ENCODE measurements at places on chromosomes 16 and 17.

GRCh38 chr17:57938061-57938502 is 17.1 kb downstream of the CUEDC1 start:
- no peak for DNase-seq

GRCh38 chr16:74034862-74035261 is 261.8 kb upstream of the PSMD7 start:
- DNase-seq: peak; percentile 12

DNA sequence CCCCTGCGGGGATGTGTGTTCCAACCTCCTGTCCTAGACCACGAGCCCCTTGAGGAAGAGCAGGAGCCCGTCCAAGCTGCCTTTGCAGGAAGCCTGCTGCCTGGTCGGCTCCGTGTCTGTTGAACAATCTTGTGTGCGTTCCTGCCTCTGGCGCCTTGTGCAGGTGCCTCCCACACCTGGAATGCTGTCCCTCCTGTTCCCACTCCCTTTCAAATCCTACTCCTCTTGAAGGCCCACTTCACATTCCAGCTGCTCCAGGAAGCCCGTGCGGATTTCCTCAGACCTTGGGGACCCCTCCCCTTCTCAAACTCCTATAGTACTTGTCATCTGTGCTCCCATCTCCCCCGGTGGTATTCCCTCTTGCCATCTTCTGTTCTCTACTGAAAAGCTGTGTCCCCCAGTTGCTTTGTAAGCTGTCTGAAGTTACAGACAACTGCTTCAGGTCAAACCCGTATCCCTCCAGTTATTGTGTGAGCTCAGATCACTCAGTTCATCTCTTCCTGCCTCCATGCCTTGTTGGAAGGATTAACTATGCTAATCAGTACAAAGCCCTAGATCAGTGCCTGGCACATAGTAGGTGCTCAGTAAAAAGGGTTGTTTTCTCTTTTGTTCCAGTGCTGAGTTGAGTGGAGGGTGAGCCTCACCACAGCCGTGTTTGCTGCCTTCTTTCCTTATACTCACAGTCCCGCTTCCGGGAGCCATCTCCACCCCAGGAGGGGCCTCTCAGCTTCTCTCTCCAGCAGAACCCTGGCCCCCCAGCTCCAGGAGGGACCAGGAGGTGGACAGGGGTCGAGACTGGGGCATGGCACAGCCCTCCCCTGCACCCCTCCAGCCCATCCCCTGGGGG is 241.8 kb upstream of the CIBAR2 start:
- DNase-seq: no peak

DNA sequence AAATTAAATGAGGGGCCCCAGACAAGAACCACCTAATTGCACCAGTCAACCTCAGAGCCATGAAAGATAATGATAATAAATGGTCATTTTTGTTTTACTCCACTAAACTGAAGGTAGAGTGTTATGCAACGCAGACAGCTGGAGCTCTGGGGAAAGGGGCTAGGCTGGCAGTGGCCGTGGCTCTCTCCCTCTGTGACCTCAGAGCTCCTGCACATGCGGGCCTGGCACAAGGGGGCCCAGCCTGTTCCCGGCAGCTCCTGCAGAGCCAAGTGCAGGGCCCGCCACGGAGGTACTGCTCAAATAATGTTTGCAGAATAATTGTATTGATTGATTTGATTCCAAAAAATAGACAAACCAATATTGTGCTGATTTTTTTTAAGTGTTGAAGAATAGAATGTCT is 109.5 kb downstream of the SALL1 start:
- DNase-seq: no peak

DNA sequence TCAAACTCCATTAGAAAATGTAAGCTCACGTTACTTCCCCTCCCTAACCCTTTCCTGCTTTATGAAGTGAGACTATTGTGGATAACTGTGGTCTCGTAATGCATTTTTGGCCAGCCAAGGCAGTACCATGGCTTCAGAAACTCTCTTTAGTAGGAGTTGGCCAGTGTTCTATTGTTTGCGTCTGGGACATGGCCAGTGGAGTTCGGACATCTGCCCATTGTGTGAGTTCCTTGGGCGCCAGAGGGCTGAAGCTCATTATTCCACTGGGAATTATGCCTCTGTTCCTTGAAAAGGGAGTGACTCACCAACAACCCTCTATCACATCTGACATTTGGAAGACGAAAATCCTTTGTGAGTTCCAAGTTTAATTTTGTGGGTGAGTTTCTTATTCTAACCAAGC is 319.5 kb upstream of the SOX9 start:
- DNase-seq: no peak

DNA sequence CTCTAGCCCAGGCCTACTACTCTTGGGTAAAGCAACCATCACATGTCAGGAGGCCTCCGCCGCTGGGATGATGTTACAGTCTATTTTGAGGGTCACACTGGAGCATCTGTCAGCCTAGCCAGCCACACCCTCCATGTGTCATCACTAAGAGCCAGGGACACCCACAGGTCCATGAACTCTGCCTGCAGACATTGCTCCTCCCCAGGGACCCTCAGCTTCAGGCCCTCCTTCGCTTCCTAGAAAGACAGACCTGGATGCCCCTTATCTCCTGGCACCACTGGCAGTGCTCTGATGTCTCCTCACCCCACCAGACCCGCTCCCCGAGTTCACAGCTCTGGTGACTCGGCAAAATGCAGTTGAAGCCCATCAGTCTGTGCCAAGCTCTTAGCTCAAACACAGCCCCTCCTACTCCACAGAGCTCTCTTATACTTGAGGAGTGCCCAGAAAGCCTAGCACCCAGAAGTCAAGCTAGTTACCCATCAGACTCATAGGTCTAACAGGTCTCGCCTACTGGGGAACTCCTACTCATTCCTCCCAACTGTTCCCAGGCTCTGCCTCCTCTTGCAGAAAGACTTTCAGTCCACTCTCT is 5.9 kb downstream of the RANBP10 start:
- peak; percentile 93 for DNase-seq

DNA sequence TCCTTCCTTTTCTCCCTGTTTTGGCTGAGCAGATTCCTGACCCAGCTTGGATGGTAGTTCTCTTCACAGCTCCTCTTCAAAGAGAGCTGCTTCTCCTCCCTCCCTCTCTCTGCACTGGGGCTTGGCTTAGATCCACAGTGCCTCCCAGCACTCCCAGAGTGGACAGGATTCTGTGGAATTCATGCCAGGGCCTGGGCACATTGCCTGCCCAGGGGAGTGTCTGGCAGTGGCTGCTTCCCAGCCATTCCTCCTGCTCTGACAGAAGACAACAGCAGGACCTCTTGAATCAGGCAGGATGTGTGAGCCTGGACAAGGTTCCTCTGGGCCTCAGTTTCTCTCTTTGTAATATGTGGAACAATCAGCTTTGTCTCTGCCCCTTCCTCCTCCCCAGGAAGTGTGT is 4.5 kb upstream of the MMP28 start:
- no peak for DNase-seq

DNA sequence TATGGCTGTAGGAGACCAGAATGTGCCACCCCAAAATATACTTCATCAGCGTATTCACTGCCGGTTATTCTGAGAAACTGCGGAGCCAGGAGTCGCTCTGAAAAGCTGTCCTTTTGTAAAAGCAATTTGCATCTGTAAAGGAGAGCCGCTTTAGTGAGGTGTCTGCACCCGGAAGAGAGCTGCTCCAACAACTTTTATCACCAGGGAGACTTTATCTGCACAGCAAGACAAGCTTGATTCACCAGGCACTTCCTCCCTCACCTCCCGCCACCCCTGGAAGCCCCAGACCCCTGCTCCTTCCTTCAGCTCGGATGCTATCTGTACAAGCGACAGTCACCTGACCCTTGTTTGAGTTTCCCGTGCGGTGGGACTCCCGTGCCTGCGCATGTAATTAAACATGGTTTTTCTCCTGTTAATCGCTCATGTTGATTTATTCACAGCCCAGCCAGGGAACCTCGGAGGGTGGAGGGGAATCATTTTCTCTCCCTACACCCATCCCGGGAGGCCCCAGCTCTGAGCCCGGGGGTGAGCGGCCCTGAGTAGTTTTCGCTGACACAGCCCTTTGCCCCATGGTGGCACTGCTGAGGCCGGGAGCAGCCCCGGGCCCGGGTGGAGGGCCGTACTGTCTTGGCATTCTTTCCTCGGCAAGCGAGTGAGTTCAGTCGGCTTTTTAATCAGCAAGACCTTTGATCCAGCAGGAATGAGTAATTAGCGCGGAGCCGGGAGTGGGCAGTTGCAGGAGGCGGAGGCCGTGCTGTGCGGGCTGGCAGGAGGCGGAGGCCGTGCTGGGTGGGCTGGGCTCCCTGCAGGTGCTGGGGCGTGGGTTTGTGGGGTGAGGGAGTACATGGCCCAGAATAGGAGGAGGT is 222.7 kb upstream of the CIBAR2 start:
- peak; percentile 40 for DNase-seq

All from erythroblast (primary cell).